KG1 (cell line): ENCODE measurements at places on chromosomes 1 and 21.

DNA sequence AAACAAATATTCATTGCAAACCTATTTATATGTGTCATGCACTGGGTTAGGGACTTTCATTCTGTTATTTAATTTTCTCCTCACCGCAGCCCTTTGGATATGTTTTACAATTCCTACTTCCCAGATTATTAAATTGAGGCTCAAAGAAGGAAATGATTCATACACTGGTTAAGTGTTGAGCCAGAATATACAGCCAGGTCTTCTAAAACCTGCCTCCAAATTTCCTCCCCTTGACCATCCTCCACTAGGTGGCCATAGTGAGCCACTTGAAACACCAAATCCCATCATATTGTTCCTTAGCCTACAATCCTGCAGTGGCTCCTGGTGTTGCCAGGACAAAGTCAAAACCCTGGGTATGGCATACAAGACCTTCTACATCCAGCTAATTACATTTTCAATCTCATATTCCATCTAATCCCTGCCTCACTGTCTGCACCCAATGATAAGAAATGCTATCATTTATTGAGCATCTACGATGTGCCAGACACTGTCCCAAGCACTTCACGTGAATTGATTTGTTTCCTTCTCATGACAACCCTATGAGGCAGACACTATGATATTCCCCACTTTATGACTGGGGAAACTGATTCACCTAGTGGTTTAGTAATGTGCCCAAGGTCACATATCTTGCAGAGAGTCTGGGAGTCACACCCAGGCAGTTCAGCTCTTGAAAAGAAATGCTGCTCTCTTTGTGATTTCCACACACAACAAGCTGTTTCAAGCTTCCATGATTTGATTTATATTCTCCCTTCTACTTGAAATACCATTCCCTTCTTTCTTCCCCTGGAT lies 23.6 kb upstream of the KIRREL1 start:
- DNase-seq = no peak

- DNase-seq = no peak
Observed at GRCh38 chr1:41813226-41813625, 105.5 kb downstream of the HIVEP3 start.

- DNase-seq = no peak
Observed at GRCh38 chr1:24575905-24576587, 20.2 kb downstream of the NCMAP start.

GRCh38 chr1:97137862-97138514 lies 416.4 kb downstream of the PTBP2 start:
- no peak for DNase-seq

DNA sequence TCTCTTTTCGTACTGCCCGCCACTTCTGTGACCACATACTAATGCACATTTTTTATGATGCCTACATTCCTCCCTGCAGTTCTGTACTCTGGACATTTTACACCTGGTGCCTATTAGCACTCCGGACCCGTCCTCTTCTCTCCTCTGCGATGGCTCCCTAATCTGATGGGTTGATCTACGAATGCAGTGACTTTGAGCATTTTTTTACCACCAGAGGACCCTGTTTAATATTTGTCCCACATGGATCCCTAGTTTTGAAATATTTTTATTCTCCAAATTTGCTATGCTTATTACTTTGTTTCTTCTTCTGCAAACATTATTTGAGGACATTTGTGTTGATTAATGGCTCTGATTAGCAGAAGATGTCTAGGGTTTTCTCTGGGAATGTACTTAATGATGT lies 5.2 kb downstream of the PPFIA4 start:
- DNase-seq = no peak

DNA sequence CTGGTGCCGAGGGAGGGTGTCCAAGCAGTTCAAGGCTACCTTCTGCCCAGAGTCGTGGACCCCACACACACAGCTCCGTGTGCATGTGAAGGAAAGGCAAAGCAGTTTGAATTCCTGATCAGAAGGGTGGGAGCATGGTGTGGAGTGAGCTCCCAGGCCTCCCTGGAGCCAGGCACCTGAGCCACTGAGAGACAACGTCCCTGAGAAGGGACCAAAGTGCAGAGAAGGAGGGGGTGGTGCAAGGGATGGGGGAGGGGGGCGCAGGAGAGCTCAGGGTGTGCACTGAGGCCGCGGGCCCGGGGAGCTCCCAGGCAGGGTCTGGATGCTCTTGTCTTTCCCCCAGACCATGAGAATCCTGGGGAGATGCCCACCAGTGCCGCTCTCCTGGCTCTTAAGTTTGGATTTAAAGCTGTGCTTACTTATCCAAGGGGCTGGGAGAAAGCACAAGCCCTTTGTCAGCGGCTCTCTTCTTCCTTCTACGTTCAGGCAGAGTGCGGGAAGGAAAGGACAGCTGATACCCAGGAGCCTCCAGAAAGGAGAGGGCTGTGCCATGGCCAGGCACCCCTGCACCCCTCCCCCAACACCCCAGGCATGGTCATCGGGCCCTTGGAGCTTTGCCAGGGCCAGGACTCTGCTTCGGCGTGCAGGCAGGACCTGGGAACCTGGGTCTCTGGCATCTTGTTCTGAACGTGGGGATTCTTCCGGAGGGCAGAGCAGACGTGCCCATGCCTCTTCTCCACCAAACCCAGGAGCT lies 24.1 kb downstream of the ACTA1 start:
- DNase-seq = no peak

GRCh38 chr21:38475519-38475918 lies 22.8 kb downstream of the ERG start:
- no peak for DNase-seq

GRCh38 chr1:66286307-66286706 lies 247.6 kb upstream of the SGIP1 start:
- no peak for DNase-seq

DNA sequence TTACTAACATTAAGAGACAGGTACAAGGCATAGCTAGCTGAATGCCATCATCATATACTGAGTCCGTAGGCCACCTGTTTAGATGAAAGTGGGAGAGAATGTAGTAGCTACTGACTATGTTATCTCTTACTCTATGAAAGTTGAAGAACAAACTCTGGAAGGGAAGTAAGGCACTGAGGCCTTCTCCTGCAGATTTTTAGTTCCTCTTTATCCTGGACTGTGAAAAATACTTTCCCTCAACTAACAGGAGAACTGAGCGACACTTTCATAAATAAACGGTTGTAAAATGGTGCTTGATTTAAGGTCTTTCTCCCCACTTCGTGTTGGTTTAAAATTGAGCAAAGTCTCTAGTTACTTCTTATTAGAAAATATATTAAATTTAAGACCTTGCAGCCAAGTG lies 101.9 kb downstream of the FNBP1L start:
- DNase-seq = no peak

- DNase-seq = no peak
Observed at GRCh38 chr1:118902299-118902698, 85.8 kb downstream of the TBX15 start.

- no peak for DNase-seq
Observed at GRCh38 chr21:27164208-27165177, 197.6 kb upstream of the ADAMTS5 start.

- DNase-seq = no peak
Observed at GRCh38 chr1:53896635-53897229, 2.7 kb downstream of the DIO1 start.

- no peak for DNase-seq
Observed at GRCh38 chr21:42836767-42837301, 42.5 kb downstream of the WDR4 start.

DNA sequence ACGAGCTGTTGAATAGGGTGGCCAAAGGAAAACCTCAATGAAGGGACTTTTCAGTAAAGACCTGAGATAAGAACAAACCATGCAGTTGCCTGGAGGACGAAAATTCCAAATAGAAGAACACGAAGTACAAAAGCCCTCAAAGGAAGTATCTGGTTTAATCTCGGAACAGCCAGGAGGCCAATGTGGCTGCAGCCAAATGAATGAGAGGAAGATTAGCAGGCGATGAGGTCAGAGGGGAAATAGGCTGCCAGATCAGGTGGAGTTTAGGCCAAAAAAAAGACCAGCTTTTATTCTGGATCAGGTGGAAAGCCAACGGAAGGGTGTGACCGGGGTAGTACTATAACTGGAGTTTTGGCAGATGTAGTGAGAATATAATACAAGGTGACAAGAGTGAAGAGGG lies 43.7 kb downstream of the SRSF11 start:
- no peak for DNase-seq

DNA sequence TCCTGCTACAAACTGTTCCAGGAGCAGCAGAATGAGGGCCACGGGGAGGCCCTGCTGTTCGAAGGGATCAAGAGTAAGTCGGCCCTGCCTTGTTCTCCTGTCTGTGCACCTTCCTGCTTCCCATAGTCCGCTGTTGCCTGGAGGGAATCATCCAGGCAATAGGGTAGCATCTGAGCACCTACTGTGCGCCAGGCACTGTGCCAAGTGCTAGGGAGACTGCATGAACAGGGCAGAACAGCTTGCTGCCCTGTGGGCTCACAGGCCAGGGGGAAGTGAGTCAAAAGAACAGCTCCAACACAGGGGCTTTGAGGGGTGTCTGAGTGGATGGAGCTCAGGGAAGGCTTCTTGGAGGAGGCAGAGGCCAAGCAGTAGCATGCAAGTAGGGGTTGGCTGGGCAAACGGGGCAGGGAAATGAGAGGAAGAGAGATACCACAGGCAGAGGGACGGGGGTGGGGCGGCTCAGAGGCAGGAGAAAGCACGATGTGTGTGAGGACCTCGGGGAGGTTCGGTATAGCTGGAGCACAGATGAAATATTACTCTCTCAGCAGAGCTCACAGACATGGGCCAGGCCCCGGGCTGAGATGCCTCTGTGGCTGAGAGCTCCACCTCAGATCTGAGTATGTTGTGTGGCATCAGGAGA lies 15.5 kb upstream of the PADI6 start:
- no peak for DNase-seq

GRCh38 chr21:32410916-32411315 lies 1.6 kb upstream of the EVA1C start:
- no peak for DNase-seq
